ENCODE measurements at places on chromosomes 6 and 20.

DNA sequence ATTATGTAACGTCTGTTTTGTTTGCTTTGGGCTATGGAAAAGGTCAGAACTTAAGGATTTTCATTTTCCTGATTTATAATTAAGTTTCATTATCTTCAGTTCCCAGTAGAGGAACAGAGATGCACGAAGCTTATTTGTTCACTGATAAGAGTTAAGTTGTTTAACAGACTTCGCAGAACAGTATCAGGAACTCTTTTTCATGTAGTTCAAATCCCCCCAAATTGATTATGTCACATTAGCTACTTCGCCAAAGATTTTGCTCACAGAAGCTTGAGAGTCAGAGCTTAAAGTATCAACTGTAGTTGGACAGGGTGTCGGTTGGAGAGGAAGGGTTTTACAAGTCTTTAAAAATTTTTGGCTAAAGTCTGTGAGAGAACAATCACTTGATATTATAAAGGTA, 43.4 kb downstream of the ZHX3 start:
- DNase-seq, result no peak

DNA sequence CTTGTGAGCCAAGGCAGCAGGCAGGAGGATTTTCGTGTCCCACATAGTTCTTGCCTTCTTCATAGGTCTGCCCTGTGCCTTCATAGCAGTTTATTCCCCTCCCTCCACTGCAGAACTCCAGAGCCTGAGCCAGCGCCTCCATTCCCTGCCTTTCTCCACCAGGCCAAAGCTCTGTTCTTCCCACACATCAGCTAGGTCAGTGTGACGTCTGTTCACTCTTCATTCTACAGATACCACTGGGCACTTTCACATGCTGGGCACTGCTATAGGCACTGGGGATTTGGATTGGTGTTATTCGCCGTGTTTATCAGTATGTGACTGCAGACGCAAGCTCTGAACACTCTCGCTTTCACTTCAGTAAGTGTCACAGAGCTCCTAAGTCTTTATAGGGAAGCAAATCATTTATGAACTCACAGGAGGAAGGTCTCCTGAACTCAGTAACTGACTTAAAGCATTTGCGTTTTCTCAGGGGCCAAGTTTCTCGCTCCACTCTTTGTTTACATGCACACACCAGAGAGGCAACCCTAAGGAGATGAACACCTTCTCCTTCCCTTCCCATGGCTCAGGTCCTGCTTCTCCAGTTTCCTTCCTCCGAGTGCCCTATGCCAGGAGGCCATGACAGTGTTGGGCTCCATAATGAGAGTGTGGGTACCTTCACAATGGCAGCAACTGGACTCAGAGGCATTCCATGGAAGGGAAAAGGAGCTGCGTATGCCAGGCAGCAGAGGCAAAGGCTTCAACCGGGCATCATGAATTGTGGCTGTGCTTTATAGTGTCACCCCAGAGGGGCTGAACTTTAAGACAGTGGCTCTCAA, 6.3 kb upstream of the APMAP start:
- DNase-seq, result no peak

DNA sequence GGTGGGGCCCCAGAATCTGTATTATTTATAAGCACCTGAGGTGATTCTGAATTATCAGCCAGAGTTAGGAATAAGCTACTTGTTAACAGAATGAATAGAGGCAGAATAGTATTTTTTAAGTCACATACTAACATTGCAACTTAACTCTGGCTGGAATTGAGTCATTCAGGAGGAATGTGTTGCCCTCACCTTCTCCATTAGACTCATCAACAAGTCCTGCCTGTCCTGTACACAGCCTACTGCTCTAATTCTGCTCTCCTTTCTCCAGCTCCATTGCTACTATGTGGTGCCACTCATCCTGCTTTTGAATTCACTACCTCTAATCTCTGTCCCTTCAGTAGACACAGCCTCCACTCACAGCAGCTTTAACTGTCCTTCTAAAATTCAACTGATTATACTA, 669.4 kb downstream of the DHX35 start:
- no peak for DNase-seq

- DNase-seq, result no peak
Observed at GRCh38 chr6:85058806-85059205, 294.4 kb upstream of the TBX18 start.

DNA sequence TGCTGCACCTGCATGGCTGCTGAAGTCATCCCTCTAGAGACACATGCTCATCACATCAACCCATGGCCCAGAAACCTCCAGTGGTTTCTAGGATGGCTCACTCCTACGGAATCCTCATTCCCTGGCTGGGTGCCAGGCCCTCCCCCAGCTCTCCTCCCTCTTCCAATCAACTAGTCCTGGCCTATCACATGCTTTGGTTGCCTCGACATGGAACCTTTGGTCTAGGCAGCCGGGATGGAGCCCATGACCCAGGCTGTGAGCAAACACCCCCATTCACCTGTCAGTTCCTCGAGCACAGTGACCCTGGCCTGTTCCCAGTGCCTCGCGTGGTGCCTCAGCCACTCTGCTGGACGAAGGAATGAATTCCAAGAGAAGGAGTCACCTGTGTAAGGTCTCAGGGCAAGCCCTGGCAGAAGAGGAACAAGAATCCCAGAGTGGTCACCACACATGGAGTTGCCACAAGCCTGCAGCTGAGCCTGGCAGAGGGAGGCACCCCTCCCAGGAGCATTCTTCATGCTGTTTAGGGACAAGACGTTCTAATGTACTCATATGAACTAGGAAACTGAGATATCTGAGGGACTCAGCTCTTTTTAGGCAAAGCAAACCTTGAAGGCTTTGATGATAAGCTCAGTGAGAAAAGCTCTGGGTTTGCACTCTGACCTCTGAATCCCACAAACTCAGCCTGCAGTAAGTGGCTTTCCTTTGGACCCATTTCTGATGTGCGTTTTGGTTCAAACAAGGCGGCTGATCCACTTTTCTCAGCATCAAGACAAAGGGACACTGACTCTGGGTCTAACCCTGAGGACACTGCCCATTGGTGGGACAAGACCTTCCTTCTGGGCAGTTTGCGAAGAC, 40.2 kb downstream of the PPP1R3G start:
- DNase-seq, result no peak

- DNase-seq, result no peak
Observed at GRCh38 chr20:20003031-20003954, 13.9 kb upstream of the NAA20 start.
